ENCODE measurements at places on chromosomes 2 and 18.
A peak's percentile ranks its signal among the peaks of the same experiment; 100 is the strongest.

- DNase-seq: peak; percentile 32
These were observed 62.9 kb downstream of the MTHFD2 start for GRCh38 chr2:74261204-74261864.

DNA sequence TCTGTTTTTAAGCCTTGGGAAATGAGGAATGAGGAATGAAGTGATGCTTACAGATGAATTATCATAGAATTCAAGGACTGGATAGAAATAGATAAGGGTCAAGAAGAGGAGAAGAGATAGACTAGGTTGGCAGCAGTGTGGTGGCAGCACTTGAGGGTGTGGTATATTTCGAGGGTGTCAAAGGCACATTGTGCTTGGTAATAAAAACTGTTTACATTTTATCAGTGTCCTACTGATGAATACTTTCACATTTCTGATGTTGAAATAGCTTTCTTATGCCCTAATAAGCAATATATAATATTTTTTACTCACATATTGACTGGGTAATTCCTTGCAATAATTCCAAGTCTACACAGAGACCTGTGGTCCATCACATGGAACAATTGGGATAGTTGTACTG is 3.4 kb downstream of the TFPI start:
- DNase-seq: no peak

- no peak for DNase-seq
These were observed 65.4 kb downstream of the DOCK10 start for GRCh38 chr2:224976629-224977525.

DNA sequence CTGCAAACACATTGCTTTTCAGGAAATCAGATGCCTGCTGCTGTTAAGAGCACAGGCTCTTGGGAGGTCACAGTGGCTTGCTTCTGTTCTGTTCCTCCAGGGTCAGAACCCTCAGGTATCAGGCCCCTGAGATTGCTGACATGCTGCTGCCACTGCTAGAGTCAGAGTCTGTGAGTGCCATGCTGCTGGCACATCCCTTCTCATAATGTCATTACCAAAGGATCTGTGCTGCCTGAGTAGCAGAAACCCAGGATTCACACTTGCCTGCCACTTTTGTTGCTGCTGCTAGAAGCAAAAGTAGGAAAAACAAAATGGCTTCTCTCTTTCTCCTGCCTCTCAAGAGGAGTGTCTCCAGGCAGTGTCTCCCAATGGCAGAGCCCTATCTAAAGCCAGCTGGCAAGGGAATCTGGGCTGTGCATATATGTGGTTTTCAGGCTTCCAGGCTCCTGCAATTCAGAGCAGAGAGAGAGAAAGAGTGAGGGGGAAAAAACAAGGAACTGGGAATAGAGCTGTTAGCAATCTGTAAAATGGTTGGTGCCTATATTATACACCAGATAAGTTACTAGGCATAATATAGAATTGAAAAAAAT is 180.3 kb downstream of the MYCN start:
- DNase-seq: no peak

GRCh38 chr2:179017773-179018357 is 32.1 kb downstream of the CCDC141 start:
- DNase-seq: no peak

DNA sequence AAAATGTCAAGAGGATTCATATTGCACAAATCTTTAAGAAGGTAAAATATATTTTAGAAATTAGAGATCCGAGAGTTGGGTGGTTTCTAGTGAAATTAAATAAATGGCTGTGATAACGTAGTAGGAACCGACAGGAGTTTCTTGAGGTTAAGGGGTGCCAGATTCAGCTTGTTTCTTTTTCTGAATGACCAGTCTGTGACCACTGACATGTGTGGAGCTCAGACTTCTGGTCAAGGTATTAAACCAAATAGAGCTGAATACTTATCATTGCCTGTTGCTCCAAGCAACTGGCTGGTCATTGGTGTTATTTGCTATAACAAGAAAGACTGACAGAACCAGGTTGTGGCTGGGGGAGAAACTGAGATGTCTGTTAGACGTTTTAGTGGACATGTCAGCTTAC is 408.2 kb upstream of the HS6ST1 start:
- DNase-seq: no peak

Measured in NCI-H524 (cell line).